ENCODE measurements at places on chromosomes 11 and 22.

DNA sequence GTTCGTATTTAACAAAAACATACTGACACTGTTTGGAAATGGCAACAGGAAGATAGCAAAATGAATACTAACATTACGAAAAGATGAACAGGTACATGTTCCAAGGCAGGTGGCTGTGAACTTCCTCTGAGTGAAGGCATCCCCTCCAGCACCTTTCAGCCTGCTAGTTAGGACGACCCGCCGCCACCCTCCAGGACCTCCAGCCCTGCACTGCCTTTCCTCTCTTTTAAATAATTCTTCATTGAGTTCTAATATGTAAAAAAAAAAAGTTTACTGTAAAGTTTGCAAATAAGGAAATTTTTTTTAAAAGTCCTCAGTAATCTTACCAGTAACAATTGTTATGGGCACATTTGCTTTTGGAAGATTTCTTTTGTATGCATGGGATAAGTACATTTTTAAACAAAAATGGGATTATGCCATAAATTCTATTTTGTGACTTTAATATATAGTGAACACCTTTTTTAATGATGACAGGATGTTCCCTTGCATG lies 6.0 kb downstream of the NEAT1 start:
- DNase-seq, result no peak

DNA sequence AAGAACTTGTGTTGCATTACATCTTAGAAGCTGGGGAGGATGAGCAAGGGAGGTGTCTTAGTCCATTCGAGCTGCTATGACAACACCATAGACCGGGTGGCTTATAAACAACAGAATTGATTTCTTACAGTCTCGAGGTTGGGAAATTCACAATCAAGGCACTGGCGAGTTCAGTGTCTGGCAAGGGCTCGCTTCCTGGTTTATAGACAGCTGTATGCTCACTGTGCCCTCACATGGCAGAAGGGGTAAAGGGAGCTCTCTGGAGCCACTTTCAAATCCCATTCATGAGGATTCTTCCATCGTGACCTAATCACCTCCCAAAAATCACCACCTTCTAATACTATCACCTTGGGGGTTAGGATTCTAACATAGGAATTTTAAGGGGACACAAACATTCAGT lies 150.0 kb upstream of the NECTIN1 start:
- peak; percentile 33 for DNase-seq

- no peak for DNase-seq
Observed at GRCh38 chr22:45777046-45777851, 105.6 kb downstream of the ATXN10 start.

- no peak for DNase-seq
Observed at GRCh38 chr22:37403267-37403960, 23.9 kb downstream of the ELFN2 start.

GRCh38 chr11:124108156-124108555 lies 7.1 kb upstream of the VWA5A start:
- peak; percentile 32 for DNase-seq

DNA sequence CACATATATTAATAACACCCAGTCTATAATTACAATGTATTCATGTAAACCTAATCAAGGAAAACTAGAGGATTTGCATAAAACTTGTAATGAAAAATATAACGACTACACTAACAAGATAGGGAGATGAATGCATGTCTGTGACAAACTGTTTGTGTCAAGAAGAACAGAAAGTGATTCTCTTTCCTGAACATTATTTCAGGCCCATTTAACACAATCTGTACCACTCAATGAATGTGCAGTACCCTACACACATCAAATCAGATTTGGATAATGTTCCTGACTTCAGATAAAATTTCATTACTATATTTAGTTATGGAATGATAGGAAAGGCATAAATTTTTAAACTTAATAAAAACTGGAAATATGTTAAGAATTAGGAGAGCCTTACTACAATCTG lies 93.1 kb downstream of the CADM1 start:
- no peak for DNase-seq

GRCh38 chr11:46826310-46827044 lies 19.6 kb downstream of the CKAP5 start:
- DNase-seq, result peak; percentile 41

DNA sequence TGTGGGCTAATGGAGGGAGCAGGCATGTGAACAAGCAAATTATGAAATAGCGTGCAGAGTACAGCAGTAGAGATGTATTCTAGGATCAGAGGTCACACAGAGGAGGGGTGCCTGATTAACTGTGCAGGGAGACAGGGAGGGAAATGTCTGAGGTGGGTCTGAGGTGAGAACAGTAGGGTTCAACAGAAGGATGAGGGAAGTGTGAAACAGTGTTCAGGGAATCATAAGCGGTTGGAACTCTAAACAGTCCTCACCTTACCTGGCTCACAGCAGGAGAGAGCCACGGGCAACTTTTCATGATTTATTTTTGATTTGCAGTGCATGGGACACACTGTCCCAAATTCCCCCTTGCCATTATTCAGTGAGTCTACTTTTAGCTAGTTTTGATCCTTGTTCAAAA lies 90.5 kb downstream of the PIWIL4 start:
- DNase-seq, result no peak

GRCh38 chr11:46513934-46514342 lies 79.9 kb downstream of the AMBRA1 start:
- DNase-seq, result no peak

DNA sequence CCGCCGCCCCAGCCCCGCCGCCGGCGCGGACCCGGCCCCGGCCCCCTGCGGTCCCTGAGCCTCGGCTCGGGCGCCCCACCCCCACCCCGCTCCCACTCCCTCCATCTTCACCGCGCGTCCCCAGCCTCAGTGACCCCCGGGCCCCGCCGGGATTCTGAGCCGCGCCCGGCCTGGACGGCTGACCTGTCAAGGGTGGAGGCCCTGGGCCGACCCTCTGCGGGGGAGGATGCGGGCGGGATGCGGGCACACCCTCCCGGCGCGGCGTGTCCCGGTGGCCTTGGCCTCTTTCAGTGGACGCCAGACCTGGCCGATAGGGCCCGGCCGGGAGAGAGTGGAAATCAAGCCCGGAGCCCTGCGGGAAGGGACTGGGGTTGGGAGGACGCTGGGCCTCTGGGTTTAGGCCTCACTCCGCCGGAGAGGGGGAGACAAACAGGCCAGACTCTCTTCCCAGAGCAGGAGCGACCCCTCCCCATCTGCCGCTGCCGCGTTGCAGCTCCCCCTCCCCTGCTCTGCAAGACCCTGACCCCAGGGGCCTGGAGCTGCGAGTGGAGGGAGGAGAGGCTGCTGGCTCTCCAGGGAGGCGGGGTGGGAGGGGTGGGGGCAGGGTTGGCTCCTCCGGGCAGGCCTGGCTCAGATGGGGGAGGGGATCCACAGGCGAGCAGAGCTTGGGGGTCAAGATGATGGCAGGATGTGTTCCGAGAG lies 525 bp downstream of the MAPK8IP2 start:
- no peak for DNase-seq

- DNase-seq, result no peak
Observed at GRCh38 chr11:130553306-130553705, 104.9 kb downstream of the ADAMTS15 start.

- no peak for DNase-seq
Observed at GRCh38 chr11:47187723-47188122, 1.5 kb upstream of the PACSIN3 start.

DNA sequence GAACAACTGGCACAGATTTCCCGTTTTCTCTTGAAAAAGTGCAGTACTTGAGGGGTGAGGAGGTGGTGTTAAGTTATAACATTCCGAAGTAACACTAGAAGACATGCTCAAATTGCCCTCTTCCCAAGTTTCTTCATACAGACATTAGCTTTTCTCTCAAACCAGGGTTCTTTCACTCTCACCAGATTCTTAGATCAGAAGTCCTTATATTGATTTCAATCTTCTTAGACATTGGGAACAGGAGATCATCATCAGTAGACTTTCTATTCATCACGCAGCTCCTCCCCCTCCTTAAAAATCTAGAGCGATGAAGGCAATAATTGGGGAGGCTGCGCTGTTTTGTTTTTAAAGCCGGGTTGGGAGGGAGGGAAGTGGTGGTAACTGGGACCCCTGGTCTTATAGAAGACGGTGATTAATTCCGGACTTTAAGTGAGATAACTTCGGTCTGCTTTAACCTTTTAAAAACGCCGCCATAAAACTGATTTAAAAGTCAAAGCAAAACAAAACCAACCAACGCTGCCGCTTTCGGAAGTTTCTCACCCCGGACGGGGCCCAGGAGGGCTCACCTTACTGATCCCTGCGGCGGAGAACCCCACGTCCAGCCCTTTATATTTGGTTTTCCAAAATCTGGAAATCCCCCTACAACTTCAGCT lies 665 bp downstream of the USP28 start:
- DNase-seq, result peak; percentile 52

DNA sequence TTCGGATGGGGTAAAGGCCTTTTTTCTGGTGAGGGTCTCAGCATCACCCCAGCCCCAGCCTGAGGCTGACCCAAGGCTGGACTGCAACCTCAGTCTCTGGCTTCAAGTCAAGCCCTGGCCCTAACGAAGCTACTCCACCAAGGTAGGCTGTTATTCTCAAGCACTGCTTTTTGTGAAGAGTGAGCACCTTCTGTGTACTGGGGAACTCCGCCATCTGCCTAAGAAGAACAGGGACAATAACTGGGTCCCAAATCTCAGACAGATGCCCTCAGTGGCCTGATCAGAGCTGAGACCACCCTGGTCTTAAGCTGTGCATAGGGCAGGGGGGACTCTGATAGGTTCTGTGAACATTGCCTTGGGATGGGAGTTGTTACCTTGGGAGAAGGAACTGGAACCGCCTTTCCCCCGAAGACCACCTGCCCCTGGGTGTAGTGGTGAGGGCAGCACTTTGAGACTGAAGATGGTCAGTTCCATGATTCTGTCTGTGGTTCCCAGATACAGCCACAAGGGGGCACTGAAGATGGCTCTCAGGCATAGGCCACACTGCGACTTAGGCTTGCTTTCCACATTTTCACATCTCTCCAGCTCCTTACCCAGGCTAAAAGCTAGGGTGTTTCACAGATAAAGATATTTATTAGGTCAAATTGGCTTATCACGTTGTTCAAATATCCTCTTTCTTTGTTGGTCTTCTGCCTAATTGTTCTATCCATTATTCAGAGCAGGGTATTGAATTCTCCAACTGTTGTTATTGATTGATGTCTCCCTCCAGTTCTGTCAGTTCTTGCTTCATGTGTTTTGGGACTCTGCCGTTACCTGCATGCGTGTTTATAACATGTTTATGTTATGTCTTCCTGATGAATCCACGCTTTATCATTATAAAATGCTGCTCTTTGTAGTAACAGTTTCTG lies 11.8 kb upstream of the UVRAG start:
- peak; percentile 80 for DNase-seq

DNA sequence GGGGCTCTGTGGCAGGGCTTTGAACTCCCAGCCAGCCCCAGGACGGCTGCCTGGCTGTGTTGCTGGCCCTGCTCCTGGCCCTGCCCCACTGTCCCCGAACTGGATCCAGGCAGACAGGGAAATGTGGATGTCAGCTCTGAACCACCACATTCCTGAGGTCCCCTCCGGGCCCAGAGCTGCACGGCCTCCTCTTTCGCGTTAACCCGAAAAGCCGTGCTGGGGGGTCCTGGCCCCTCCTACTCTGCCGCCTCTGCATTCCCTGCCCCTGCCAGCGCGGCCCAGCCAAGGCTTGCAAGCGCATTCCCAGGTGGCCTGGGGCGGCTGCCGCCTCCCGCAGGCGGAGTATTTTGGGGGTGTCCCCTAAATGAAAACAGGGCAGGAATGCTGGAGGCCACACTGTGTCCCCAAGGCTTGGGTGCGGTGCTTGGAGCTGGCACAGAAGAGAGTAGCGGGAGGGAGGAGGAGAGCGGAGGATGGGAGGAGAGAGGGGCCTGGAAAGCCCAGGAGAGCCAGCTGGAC lies 5.4 kb downstream of the LINC01488 start:
- DNase-seq, result no peak

GRCh38 chr11:128095466-128095981 lies 491.8 kb downstream of the ETS1 start:
- peak; percentile 18 for DNase-seq

DNA sequence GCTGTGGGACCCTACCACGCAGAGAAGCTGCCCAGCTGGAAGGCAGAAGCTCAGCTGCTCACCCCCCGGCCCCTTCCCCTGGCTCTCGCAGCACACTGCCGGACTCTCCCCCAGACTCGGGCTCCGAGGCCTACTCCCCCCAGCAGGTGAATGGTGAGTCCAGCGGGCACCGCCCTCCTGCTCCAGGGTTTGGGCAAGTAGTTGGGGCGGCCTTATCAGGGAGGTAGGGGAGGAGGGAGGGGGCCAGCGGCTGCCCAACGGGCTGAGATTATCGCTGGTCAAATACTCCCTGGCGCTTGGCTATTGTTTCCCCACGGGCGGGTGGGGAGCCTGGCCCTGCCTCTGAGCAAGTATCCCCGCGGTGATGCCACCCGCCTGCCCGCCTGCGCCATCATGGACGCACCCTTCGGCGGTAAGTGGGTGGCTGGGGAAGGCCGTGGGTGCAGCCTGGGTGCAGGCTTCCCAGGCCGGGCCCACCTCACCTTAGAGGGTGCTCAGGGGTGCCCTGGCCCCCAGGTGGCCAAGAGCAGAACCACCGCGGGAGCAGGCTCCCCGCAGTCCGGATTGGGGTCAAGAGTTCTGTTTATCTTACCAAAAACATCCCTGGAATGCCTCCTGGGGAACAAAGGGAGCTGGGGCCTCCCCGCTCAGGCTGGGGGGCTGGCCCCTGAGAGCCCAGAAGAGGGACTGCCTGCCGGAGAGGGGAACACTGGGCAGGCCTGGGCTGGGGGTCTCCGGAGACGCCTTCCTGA lies 16.9 kb downstream of the MYRF start:
- DNase-seq, result no peak

GRCh38 chr11:101129203-101129943 lies at the start of gene PGR:
PGR (minus strand) TSS chr11:101129813; CDS start chr11:101129070, 743 bp downstream.
- DNase-seq, result no peak

GRCh38 chr11:92457250-92457649 lies 232.6 kb downstream of the FAT3 start:
- no peak for DNase-seq

DNA sequence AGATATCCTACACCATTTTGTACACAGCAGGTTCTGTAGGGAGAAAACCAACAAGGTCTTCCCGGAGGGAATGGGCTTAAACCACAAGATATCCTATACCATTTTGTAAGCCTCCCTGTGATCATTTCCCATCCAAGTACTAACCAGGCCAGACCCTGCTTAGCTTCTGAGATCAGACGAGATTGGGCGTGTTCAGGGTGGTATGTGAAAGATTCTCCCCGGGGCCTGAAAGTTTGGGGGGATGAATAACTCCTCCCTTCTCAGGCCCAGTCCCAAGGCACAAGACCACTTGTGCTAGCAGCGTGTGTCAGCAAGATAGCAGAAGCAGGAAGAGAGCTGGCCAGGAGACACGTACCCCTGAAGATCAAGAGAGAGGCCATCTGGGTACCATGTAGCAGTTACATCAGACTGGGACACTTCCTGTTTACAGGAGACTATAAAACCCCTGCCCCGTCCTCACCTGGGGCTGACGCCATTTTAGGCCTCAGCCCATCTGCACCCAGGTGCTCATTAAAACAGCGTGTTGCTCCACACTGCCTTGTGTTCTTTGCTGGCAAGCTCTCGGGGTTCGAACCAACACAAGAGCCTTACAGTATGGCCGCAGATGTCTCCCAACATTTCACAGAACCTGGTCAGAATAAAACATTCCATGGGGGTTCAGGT lies 17.3 kb downstream of the MIF start:
- DNase-seq, result no peak

DNA sequence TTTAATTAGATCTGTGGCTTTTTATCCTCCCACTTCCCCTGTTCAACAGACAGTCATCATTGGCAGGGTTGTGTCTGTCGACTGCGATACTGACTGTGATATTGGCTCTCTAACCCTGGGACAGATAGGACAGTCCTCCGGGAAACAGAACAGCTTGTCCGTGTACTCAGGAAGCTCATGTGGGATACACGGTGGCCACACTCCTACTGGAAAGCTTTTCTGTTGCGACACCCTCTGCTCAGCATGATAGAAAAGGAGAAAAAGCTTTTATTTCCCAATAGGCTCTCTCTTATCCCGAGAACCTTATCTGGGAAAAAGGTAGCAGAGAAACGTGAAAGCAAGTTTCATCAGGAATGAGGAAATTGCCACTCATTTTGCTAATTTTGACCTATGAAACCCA lies 60.4 kb upstream of the HSPA8 start:
- DNase-seq, result peak; percentile 37

All from NB4 (cell line).